WERI-Rb-1 (cell line): ENCODE measurements at places on chromosomes 3 and 15.

- DNase-seq: no peak
Measured at GRCh38 chr15:41936155-41936554, 36.2 kb downstream of the EHD4 start.

DNA sequence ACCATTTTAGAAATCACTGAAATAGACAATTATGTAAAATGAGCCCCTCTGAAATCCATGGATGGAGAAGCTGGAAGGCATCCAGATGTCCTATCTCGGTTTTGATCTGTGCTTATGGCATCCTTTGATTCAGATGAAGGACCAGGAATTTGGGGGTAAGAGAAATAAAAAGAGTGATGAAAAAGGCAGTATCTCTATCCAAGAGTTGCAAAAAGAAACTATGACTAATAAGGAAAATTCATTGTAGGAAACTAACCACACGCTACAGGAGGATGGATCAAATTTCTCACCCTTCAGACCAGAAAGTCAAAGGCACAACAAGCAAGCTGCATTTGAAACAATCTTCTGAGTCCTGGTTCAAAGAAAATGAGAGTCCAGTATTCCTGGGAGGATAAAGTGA is 34.8 kb downstream of the SRGAP3 start:
- DNase-seq: no peak

GRCh38 chr15:61729646-61730045 is 330.6 kb downstream of the VPS13C start:
- no peak for DNase-seq

GRCh38 chr15:34338347-34338746 is 766 bp upstream of the SLC12A6 start:
- no peak for DNase-seq

GRCh38 chr15:92366381-92366780 is 27.3 kb upstream of the ST8SIA2 start:
- no peak for DNase-seq

GRCh38 chr3:10647376-10647775 is 142.0 kb upstream of the ATP2B2 start:
- no peak for DNase-seq

- no peak for DNase-seq
Measured at GRCh38 chr3:142889212-142890014, 530 bp upstream of the PCOLCE2 start.

- DNase-seq: peak; percentile 50
Measured at GRCh38 chr3:48504051-48504946, at the start of gene SHISA5. Gene SHISA5 (minus strand): TSS chr3:48504174. CDS start chr3:48504094, 80 bp downstream.

- peak; percentile 30 for DNase-seq
Measured at GRCh38 chr3:55690177-55690576, 203.1 kb upstream of the WNT5A start.
